ENCODE measurements at places on chromosomes 6 and 20.
A peak's percentile ranks its signal among the peaks of the same experiment; 100 is the strongest.

DNA sequence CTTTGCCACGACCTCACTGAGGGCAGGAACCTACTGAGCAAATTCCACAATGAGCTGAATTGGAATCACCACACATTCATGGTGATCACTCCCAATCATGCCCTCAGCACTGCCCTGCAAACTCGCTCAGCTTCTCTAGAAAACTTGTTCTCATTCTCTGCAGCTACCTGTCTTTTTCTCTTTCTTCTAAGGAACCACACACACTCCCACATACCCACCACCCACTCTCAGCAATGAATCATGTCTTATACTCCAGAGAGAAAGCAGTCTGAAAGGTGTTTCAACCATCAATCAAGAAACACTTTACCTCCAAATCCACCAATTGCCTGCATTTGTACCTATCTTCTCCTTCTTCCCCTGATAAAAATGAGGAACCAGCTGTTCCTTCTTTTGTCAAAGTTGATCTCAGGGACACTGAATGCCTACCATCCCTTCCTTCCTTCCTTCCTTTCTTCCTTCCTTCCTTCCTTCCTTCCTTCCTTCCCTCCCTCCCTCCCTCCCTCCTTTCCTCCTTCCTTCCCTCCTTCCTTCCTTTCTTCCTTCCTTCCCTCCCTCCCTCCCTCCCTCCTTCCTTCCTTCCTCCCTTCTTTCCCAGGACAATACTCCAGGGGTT, 84.6 kb upstream of the SGK1 start:
- DNase-seq, result no peak

GRCh38 chr6:30013291-30013922, 47.7 kb upstream of the POLR1H start:
- DNase-seq, result peak; percentile 37

- no peak for DNase-seq
Observed at GRCh38 chr20:23820493-23820892, 6.0 kb downstream of the CST2 start.

- DNase-seq, result no peak
Observed at GRCh38 chr6:42171813-42172581, 1.2 kb upstream of the GUCA1A start.

- no peak for DNase-seq
Observed at GRCh38 chr6:163323274-163323673, 91.2 kb upstream of the QKI start.

DNA sequence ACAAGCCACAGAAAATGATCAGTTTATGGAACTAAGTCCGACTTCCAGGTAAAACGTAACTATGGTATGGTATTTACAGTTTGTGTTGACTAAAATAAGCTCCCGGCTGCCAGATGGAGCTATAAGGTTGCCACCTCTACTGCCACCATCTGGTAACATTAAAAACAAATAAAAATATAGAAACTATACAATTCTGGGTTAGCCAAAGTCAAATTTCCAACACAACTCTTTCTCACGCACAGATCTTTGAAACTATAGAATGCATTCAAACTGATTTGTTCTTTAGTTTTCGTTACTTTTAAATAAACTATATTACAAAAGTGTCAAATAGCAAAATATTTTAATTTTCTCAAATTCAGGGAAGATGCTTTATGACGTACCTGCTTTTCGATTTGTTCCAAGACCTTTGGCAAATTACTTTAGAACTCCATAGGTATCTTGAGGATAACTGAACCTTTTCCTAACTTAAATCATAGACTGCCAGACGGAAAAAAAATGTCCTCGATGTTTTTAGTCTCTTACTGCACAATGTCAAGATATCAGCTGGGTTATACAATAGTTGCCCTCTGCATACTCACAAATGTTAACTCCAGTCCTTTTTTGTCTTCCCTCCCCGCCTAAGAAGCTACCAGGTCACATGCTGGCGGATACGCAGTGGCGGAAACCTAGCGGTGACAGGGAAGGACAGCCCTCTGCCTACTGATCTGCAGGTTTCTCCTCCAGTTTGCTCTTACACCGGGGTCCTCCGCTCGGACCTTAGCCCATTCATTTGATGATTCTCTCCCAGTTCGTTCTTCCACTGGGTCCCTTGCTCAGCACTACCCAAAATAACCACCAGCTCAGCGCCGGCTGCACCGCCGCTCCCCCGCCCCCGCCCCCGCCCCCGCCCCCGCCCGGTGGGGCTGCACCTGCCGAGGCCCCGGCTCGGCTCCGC, 888 bp downstream of the SLC17A5 start:
- DNase-seq, result peak; percentile 79

DNA sequence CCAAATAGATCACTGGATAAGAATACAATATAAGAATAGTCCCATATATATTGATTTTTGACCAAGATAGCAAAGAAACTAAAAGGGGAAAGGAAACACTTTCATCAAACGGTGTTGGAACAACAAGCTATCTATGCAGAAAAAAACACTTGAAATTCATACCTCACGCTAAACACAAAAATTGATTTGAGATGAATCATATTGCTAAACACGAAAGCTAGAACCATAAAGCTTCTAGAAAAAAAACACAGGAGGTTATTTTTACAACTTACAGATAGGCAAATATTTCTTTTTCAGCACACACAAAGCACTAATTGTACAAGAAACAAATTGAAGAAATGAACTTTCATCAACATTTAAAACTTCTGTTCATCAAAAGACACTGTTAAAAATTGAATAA, 36.7 kb upstream of the TMEM14A start:
- DNase-seq, result no peak

DNA sequence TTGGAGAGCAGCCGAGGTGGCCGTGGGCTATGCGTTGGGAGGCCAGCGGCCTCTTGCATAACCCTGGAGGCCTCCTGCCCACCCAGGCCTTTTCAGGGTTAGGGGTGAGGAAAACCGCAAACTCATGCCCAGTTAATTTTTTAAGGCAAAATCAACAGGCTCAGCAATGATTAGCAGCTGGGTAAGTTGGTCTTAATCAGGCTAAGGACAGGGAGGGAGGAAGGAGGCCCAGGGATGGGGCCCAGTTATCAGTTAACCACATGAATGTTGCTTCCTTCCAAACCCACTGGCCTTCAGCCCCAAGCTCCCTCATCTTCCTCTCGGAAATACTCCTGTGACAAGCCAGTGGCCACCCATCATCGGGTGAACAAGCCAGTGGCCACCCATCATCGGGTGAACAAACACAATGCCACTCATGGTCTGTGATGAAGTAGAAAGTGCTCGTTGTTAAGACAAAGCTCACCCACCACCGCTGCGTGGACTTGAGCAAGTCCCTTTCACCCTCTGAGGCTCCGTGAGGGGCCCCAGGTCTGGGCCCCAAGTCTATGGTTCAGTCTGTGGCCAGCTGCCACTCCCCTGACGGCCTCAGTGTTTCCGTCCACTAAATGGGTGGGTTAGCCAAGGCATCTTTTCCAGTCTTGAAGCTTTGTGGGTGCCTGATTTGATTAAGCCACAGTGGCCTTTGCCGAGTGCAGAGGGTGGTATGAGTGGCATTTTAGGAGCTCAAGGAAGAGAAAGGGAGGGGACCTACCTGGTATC, 39.4 kb downstream of the HNF4A start:
- peak; percentile 34 for DNase-seq

GRCh38 chr6:25340431-25341202, 61.4 kb downstream of the CARMIL1 start:
- no peak for DNase-seq

GRCh38 chr6:35911871-35912653, 8.8 kb downstream of the SRPK1 start:
- DNase-seq, result no peak

GRCh38 chr6:215335-216034, 76.8 kb upstream of the DUSP22 start:
- DNase-seq, result no peak

DNA sequence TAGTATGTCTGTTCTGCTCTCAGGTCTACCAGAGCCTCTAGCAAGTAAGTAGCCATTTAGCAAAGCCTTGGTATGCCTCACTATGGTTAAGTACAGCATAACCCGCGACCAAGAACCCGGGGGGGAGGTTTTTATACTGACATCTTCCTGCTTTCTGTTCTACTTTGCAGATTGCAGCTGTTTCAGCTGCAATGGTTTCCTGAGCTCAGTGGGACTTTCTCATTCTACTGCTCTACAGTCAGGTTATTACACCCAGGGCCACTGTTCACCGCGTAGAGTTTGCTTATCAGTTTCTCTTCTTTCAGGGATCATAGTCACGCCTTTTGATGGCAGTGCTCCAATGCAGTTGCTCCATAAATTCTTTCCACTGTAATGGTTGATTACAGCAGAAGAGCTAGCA, 631.3 kb downstream of the TFAP2A start:
- no peak for DNase-seq

GRCh38 chr6:62037445-62037844, 248.6 kb downstream of the KHDRBS2 start:
- DNase-seq, result no peak

DNA sequence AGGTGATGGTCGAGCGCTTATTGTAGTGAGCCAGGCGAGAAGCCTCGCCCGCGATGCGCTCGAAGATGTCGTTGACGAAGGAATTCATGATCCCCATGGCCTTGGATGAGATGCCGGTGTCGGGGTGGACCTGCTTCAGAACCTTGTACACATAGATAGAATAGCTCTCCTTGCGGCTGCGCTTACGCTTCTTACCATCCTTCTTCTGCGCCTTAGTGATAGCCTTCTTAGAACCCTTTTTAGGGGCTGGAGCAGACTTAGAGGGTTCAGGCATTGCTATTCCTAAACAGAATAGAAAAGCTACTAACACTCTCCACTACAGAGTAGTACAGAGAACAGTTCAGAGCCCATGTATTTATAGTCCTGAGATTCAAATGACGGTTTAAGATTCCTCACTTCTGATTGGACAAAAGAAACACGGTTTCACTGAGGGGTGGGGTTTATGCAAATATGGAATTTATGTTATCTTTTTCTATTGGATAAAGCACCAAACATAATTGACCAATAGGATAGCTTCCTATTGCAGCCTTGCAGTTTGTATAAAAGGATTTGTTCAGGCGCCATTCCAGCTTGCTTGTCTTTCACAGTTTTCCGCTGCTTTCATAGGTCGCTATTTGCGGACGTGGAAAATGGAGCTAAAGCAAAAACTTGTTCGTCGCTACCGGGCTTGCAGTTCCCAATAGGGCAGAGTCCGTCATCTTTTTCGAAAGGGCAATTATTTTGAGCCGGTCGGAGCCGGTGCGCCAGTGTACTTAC, 43.7 kb upstream of the HFE start:
- DNase-seq, result peak; percentile 98
